Left lung (tissue), 14 donors: ENCODE measurements at places on chromosomes 16 and 17.

GRCh38 chr17:44071772-44072171 is 1.2 kb downstream of the G6PC3 start:
- no peak for DNase-seq

- no peak for DNase-seq
Measured at GRCh38 chr16:22425847-22426246, 51.4 kb upstream of the CDR2 start.

DNA sequence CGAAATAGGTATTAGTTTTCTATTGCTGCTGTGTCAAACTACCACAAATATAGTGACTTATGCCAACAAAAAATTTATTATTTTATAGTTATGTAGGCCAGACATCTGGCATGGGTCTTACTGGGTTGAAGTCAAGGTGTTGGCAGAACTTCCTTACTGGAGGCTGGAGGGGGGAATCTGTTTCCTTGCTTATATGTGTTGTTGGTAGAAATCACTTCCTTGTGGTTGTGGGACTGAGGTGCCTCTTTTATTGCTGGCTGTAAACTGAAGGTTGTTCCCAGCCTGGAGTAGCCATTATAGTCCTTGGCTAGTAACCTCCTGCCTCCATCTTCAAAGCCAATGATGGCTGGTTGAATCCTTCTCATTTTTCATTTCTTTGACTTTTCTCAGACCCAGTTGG is 439.8 kb upstream of the EEF2KMT start:
- DNase-seq: no peak

GRCh38 chr17:74282587-74283370 is 8.7 kb downstream of the DNAI2 start:
- DNase-seq: no peak

- no peak for DNase-seq
Measured at GRCh38 chr16:85057948-85058347, 30.4 kb downstream of the KIAA0513 start.

DNA sequence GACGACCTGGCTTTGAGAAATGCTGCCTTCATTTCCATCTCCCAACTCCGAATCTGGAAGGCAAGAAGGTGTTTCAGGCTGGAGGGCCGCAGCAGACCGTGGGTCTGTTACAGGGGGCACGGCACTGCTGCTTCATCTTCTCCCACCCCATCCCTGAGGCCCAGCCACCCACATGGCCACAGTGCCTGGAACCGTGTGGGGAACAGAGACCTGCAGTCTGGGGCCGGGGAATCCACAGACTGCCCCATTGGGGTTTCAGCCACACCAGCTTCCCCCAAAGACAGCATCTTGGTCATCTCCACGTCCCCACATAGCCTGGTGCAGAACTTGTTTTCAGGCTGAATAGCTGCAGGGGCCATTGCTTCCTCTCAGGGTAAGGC is 74.2 kb downstream of the MRC2 start:
- peak; percentile 0 for DNase-seq

DNA sequence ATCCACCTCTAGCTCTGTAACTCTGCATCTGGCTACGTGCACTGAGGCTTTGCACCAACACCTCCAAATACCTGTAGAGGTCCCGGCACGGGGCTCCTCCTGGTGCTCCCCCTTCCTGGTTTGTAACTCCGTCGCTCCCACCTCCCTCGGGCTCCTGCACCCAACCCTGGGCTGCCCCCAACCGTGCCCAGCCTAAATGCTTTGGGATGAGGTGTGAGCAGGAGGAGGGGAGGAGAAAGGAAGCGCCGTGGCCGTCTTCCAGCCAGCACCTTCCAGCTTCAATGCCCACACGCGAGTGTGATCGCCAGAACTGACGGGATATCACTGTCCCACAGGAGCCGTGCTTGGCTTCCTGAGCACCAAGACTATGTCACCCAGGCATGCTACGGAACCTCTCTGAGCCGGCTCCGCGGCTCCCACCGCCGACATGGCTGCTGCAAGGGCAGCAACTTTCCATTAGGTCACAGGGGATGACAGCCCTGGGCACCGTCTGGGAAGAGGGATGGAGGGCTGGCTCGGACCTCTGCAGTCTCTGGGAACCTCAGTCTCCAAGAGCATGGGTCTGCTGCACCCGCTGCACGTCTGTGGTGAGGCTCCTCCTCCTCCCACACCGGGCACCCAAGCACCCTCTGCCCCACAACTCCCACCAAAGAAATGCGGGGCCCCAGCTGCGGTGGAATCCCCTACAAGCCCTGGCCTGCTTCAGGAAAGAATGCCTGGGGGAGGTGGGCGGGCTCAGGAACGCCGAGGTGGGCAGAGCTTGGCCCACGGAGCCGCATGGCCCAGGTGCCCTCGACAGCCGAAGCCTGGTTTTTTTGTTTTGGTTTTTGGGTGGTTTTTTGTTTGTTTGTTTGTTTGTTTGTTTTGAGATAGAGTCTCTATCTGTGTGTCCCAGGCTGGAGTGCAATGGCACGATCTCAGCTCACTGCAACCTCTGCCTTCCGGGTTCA is 6.4 kb upstream of the SLC38A10 start:
- no peak for DNase-seq

GRCh38 chr16:88566158-88566557 is 4.0 kb upstream of the ZC3H18 start:
- DNase-seq: no peak

DNA sequence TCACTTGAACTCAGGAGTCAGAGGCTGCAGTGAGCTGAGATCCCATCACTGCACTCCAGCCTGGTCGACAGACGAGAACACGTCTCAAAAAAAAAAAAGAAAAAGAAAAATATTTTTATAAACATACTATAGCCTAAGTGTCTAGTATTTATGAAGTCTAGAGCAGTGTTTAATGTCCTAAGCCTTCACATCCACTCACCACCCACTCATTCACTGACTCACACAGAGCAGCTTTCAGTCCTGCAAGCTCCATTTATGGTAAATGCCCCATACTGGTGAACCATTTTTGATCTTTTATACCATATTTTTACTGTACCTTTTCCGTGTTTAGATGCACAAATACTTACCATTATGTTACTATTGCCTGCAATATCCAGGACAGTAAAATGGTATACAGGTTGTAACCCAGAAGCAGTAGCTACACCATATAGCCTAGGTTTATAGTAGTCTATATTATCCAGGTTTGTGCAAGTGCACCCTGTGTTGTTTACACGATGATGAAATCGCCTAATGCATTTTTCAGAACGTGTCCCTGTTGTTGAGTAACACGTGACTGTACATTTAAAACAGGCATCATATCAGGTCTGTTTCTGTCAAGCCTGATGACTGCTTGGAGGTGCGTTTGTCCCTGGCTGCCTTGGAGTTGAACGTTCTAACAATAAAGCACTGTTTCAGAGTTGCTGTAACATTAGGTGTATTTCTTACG is 10.1 kb downstream of the NUDT7 start:
- no peak for DNase-seq

- no peak for DNase-seq
Measured at GRCh38 chr17:17661834-17662385, 19.3 kb upstream of the RAI1 start.

DNA sequence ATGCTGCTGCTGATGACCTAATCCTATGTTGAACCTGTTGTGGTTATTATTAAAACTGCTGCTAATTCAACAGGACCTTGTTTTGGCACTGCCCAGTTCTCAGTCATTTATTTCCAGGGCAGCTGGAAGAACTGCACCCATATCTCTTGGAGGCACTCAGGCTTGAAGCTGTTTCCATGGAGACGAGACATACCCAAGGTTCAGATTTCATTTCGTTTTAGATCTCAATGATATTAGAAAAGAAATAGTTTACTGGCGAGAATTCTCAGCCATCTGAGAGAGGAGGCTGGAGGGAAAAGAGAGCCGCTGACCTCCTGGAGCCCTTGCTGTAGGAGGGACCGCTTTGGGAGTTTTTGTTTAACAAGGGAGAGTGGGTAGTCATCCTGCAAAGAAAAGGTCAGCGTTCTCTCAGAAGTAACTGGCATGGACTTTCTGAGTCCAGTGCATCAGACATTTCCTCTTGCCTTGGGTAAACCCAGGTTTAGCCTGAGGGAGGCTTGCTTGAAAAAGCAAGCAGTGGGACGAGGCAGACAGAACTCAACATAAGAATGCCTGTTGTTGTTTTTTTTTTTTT is 75.4 kb downstream of the YPEL2 start:
- no peak for DNase-seq

DNA sequence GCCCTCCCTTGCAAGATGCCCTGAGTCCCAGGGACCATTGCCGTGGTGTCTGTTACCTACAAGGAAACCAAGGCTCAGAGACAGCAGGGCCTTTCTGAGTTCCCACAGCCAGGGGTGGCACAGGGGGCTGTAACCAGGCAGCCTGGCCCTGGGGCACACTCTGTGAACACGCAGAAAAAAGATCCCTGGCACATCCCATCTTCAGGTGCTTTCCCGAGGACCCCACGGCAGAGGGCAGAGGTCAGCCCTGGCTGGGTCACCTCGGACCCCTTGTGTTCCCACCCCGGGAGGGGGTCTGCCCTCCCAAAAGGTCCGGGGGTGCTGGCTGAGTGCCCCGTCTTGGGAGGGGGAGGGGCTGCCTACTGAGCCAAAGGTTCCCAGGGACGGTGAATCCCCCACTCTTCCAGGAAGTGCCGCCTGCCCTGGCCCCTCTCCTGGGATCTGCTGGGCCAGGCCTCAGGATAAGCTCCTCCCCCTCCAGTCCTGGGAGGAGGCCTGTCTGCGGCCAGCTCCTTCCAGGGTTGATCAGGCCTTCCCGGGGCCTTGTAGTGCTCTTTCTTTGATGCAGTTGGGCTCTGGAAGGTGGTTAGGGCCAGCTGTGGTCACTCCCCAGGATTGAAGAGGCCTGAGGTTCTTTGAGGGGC is 8.1 kb downstream of the GLIS2 start:
- no peak for DNase-seq

DNA sequence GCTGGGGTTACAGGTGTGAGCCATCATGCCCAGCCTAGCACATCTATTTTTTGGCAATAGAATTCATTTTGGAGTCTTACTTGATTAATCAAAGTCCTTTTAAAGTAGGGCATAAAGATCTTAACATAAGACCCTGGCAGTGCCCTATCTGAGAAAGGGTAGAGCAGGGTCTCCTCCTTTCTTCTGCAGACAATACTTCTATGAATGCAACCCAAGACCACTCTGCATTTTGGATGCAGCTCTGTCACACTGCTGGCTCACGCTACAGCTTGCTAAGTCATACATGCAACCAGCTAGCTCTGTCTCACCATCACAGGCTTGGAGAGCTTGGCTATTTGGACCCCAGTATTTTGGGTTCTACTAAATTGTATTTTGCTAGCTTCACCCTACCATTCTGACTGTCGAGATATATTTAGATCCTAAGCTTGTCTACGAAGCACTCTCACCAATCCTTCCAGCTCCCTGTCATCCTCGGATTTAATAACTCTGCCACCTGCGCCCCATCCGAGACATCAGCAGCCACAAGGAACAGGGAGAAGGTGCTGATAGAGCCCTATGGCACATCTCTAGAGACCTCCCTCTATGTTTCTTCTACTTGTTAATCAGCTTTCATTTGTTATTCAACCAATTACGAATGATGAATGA is 45.1 kb downstream of the RBFOX3 start:
- no peak for DNase-seq

DNA sequence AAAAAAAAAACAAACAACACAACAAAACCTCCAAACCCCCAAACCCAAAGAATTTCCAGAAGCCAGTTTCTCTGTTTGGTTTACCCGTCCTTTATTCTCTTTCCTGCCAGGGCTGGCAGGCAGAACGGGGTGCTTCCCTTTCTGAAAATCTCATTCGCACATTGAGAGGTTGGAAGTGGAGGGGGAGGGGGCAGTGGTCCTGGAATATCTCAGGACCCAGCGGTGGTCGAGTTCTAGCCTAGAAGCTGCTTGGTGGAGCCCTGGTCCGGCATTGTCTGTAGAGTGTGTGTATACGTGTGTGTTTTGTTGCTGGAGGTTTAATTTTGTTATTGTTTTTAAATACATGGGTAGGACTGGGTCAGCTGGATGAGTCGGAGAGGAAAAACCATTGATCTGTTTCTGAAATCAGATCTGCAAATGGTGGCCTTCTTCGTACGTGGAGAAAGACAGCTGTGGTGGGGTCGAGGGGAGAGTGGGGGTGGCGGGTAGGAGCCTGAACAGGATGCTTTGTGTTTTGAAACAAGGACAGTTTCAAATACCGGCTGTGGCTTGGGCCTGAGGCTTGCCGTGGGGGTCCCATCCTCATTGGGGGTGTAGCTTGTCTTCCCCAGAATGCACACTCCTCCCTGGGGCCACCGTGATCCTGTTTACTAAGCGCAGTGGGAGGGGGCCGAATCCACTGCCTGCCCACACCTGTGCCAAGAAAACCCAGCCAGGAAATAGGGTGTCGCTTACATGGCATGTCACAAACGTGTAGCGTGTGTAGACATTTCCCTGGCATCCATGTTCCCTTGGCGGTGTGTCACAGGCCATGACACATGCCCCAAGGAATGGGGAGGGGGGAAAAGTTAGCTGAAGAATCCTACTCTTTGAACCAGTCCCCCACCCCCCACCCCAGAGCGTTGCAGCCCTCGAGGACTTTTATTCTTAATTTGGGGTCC is 1.6 kb downstream of the CMIP start:
- no peak for DNase-seq

- no peak for DNase-seq
Measured at GRCh38 chr17:13395862-13396261, 205.9 kb downstream of the HS3ST3A1 start.

DNA sequence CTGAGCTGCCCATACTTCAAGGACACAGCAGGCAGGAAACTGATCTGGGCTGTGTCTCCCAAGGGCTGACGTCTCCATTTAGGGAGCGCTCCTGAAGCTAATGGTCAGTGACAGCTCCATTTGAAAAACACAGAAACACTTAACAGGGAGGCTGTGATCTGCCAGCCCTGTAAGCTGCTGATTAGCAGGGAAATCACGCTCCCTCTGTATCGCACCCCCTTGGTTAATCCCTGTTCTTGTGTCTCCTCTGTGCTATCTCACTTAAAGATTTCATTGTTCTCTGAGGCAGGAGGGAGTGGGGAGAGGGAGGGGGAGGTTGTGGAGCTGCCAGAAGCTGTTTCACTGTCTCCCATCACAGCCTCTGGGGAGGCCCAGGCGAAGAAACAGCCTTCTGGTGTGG is 47.4 kb upstream of the CACNG3 start:
- no peak for DNase-seq

DNA sequence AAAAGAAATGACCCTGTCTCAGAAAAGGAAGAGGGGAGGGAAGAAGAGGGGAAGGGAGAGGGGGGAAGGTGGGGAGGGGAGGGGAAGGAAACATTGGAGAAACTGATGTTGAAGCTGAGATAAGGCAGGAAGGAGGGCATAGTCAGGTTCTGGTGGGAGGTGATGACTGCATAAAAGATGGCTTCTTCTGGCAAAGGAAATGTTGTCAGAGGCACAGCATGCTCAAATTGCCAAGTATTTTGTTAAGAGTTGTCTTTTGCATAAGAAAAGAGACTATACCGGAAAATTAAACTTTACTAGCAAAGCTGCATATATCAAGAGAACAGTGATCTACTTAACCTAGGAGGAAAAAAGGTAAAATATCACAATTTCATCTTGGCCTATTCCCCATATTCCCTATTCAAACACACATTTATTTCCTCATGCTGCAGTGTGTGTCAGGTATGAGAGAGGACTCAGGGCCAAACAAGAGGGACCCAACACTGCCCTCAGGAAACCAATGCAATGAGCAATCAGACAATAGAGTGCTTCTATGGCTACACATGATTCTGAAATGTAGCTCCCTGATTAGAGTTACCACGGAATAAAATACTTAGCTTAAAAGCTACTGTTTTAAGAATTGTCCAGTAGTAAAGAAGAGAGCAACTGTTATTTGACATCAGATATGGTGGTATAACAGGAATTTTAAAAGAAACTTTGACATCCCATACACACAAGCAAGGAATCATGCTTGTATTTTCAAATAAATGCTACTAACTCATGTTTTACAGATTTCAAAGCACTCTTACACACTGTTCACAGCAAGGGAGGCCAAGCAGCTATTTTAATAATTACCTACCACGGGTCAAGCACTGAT is 80.9 kb downstream of the PARN start:
- DNase-seq: no peak

- no peak for DNase-seq
Measured at GRCh38 chr16:53558710-53559109, 55.7 kb upstream of the AKTIP start.
